Stimulated activated CD8-positive, alpha-beta memory T cell treated with anti-CD3 and anti-CD28 coated beads, Interleukin-4, amount 100 ng/mL, for 24 hours (primary cell): ENCODE measurements at places on chromosomes 3 and 15.

GRCh38 chr3:120652896-120653545, 29.0 kb downstream of the HGD start:
- DNase-seq, result no peak

GRCh38 chr15:72131922-72132321, 13.7 kb downstream of the SENP8 start:
- DNase-seq, result no peak

GRCh38 chr3:103056542-103056941, 621.7 kb downstream of the ZPLD1 start:
- no peak for DNase-seq

DNA sequence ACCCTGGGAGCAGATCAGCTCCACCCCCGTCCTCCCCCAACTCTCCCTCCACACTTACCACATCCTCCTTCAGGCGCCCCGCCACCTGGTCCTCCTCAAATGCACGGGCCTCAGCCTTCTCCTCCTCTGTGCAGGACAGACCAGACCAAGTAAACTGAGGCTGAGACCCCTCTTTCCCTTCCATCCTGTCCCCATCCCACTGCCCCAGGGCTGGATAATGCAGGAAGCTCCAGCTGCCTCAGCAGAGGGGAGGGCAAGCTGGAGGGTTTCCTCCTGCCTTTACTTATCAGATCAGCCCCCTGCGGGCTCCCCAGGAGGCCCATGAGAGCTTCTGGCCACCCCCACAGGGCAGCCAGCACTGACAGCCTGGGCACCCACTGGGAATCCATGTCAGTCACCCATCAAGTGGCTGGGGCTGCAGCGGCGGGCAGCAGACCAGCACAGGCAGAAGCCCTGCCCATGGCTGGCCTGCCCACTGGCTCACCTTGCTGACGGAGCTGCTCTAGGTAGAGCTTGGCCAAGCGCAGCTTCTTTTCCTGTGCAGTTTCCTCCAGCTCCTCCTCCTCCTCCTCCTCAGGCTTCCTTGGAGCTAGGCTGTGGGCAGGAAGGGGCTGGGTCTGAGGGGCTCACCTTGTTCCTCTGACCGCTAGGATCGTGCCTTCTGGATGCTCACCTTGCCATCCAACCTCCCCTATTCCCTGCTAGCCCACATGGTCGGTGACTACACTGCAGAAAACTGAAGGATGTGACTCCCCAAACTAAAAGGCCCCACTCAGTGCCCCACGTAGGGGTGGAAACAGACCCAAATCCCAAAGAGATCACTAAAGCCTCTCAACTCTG, 3.9 kb downstream of the RRP9 start:
- no peak for DNase-seq

DNA sequence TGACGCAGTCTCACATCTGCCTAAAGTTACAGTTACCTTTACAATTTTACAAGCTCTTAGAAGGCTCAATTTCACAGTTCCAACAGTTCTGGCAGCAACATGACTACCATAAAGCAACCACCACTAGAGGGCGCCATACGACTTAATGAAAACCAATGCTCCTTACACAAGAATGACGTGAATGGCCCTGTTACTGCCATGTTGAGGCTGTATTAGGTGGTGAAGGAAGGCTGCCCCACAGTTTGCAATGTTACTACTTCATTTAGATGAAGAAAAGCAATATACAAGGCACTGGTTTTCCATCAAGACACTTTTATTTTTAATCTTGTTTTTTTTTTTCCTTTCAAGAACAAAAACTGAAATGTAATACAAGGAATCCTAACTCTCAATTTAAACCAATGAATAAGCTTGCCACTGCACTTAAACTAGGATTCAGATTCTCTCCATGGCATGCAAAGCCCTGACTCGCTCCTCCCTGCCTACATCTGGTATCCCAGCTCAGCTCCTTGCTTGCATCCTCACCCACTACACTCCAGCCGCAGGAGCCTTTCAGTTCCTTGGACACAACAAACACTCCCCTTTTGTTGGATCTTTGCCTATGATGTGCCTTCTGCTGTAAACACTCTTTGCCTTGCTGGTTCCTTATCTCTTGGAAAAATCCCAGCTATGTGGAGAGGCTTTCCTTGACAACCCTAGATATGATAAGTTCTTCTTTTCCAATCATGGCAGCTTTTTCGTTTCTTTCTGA, 270.7 kb downstream of the GBE1 start:
- DNase-seq, result peak; percentile 54

DNA sequence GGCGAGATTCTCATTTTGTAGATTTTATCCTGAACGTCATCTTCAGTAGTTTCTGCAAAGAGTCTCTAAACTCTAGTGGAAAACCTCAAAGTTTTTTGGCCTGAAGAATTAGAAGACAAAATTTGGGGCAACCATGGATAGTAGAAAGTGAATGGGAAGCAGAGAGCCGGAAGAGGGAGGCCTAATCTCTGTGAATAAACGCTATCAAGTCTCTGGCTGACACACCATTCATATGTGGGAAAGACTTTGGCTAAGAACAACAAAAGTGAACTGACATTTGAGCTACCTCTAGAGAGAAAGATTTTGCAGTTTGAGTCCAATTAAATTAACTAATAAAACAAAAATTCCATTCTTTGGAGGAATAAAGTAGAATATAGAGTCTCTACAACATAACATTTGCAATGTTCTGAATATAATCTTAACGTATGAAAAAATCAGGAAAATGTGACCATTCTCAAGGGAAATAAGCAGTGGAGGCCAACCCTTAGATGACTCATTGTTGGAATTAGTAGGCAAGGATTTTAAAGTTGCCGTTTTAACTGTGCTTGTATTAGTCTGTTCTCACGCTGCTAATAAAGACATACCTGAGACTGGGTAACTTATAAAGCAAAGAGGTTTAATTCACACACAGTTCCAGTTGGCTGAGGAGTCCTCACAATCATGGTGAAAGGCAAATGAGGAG, 184.6 kb downstream of the C3orf38 start:
- DNase-seq, result no peak
